ENCODE measurements at places on chromosomes 12 and 14. TPM values are rescaled to one million over a fixed set of nuclear protein-coding genes. Genes with fewer than 3 reads are reported as not detected.

METTL1 gene
- total RNA-seq, result 173 TPM

CFL2 gene
- total RNA-seq, result 143 TPM

DNA sequence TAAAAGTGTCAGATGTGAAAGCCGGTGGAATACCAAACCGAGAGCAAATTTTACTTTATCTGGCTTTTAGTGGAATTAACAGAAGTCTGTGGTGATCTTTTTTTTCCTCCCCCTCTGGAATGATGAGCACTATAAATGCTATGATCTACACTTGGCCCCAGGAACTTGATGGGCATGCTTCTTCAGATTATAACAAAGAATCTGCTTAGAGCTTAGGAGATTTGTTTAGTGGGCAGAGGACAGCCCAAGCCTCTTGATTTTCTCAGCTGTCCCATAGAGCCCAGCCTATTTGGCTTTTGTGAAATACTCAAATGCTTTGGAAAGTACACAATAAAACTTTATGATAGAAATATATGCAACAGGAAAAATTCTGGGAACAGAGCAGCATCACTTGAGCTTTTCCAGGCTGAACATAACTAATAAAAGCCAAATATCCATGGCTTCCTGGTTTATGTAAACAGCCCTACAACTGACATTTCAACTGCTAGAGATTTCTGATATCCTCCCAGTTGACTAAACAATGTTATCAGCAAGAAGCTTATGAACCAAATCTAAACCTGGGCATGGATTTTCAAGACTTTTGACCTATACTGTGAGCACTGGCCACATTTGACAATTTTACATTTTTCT lies 149.6 kb downstream of the PLXNC1 start:
- no peak overlapping the region for H3K27ac ChIP-seq
- DNase-seq, result no peak
- H3K27me3 ChIP-seq, result no peaks in the 10 kb centered on the region
- no peaks in the 10 kb centered on the region for H3K36me3 ChIP-seq
- H3K4me1 ChIP-seq, result no peaks in the 10 kb centered on the region

DNA sequence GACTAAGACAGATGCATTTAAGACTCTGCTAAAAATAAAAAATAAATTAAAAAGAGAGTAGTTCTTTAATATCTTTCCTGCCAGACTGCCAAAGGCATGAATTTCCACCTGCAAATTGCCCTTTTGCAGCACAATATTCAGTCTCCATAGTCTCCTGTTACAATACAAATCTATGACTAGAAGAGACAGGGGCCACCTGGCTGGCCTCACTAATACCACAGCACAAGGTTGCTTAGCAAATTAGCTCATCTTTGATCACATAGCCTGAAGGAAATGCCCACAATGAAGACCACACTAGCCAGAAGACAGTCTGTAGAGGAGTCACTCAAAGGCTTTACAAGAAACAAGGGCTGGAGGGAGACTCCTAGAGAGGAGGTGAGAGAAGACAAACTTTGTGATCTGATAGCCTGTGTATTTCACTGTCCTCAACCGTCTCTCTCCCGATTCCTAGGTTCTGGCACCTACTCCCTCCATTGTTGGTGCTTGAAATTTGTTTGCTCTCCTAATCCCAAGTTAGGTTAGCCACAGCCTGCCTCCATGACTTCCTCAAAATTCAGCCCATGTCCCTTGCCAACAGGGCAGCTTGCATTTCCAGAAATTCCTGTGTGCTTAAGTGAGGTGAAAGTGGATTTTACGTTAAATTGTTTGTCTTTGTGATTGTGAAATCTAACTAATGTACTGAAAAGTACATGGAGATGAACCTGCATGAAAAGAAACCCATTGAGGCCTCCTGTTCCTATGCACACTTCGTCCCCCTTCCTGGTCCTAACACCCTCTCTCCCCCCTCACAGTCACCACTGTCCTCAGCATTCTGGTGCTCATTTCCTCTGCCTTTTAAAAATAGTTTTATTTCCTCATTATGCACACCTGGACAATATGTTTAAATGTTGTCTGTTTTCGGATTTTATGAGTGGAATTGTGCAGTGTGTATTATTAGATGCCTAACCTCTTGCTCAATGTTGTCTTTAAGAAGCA lies 88.7 kb upstream of the PLXNC1 start:
- no peaks in the 10 kb centered on the region for H3K27me3 ChIP-seq
- H3K27ac ChIP-seq, result no peak overlapping the region
- no peak overlapping the region for H3K4me3 ChIP-seq
- H3K36me3 ChIP-seq, result no peaks in the 10 kb centered on the region
- no peak for DNase-seq

- H3K4me1 ChIP-seq, result no peaks in the 10 kb centered on the region
- no peak overlapping the region for H3K27ac ChIP-seq
- no peaks in the 10 kb centered on the region for H3K27me3 ChIP-seq
- no peaks in the 10 kb centered on the region for H3K36me3 ChIP-seq
- no peak overlapping the region for H3K4me3 ChIP-seq
These were observed 29.3 kb upstream of the EIF5 start for GRCh38 chr14:103304706-103305105.

- no peaks in the 10 kb centered on the region for H3K4me1 ChIP-seq
- H3K36me3 ChIP-seq, result no peaks in the 10 kb centered on the region
- no peak for DNase-seq
- no peaks in the 10 kb centered on the region for H3K27me3 ChIP-seq
- H3K4me3 ChIP-seq, result no peak overlapping the region
These were observed 78.7 kb downstream of the FZD10 start for GRCh38 chr12:130240831-130241590.

Measured in SJSA1 (cell line).